ENCODE measurements at places on chromosomes 12 and 14.

DNA sequence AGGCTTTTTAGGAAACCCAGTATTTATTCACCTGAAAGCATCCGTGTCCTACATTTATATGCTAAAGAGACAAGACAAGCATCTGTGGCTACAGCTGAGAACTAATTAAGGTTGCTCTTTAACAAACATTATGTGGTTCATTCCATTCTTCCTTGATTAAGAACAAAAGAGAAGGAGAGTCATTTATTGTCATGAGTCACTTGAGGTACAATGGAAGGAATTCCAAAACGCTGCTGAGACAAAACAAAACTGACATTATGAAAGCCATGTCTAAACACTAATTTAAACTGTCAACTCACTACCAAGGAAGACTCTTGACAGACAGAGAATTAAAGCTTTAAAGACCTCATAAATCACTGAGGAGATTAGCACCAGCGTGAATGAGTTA, 214.4 kb downstream of the BMP4 start:
- DNase-seq = no peak

GRCh38 chr12:120119271-120119973, 2.9 kb upstream of the RAB35 start:
- DNase-seq = no peak

- no peak for DNase-seq
Observed at GRCh38 chr12:92146497-92147224, 1.0 kb upstream of the BTG1 start.

DNA sequence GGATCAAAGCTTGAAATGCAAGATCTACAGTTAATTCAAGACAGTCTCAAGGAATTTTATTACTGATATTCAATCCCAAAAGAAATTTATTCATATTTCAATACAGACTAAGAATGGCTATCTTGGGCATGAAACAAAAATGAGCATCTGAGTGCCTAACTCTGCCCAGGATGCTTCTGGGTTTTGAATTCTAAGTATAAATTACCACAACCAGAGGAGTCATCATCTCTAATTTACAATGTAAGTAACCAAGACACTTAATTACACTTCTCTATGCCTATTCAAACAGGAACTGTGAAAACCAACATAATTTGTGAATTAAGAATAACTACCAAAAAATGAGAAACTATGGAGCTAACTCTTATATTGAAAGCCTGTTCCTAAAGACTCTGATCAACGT, 14.1 kb downstream of the OSBPL8 start:
- no peak for DNase-seq

DNA sequence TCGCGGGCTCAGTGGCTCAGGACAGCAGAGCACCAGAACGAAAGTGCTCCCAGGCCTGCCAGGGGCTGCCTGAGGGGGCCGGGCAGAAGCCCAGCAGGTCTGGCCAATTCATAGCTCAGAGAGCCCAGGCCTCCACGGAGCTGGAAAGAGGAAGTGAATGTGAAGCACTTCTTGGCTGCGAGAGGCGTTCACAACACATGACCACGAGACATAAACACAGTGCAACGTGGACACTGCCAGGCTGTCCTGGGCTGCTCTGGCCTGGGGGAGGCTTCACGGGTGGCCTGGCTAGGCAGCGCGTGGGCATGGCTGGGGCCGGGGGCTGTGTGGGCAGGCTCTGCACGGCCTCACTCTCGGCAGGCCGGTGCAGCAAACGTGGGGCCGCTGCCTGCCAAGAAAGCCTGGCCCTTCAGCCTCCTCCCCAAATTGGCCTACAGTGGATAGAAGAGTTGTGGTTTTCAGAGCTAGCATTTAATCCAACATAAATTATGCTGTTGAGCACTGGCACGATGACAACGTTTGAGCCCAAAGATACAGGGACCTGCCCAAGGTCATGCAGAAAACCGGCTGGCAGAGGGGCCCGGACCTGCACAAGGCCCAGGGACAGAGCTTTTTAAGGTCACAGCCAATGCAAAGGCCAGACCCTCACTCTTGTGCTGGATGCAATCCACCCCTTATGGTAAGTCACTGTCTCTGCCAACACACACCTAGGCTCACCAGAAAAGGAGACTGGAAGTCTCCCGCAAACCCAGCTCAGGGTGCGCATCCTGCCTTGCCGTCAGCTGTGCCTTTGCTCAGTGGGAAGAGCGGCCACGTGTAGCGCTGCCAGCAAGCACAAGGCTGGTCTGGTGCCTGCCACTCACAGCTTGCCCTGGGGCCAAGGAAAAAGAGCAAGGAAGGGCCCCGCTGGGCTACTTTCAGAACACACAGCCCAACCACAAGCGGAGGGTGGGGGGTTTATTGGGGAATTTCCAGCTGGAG, 8.6 kb downstream of the SLC25A29 start:
- DNase-seq = no peak

DNA sequence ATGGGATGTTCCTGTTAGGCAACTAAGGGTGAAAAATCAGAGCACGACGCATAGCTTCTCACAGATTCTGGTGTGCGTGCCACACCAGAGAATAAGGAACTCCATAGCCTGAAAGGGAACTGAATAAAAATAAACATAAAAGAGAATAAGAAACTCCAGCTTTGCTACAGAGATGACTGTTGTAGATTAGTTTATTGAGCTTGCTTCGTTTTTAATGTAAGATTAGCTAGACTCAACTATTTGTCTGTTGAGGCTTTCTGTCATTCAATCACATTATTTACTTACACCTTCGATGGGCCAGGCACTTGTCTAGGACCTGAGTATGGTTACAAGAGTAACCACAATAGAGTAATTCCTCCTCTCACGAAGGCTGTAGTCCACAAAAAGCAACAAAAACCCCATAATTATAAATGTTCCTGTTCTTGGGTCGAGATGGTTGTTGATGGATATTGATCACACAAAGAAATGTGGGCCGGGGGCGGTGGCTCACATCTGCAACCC, 807 bp upstream of the ZCCHC8 start:
- no peak for DNase-seq

- DNase-seq = no peak
Observed at GRCh38 chr14:92486881-92487280, 26.7 kb upstream of the RIN3 start.

- DNase-seq = no peak
Observed at GRCh38 chr12:64665514-64665913, 55.2 kb downstream of the RASSF3 start.

DNA sequence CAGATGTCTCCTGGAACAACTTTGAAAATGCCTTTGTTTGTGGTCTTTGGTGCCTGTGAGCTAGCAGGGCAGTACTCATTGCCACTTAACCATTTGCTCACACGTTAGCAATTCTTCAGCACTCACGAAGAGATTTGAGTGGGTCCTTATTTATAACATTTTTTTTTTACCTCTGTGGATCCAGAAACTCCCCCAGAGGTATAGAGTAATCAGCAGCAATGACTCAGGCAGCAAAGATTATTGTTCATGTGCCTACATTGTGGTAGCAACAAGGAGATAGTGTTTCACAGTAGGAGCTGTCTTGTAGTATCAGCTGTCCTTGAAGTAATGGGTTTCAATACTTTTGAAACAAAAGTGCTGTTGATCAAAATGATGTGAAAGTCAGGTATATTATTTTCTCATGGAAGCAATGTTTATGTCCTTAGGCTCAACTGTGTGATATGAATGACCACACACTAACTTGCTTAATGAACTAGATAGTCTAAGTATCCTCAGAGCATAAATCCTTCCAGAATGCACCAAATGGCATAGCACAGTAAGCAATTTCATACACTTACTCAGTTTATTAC, 304.1 kb downstream of the EGLN3 start:
- no peak for DNase-seq

GRCh38 chr12:3137268-3137781, 60.1 kb downstream of the TSPAN9 start:
- no peak for DNase-seq

DNA sequence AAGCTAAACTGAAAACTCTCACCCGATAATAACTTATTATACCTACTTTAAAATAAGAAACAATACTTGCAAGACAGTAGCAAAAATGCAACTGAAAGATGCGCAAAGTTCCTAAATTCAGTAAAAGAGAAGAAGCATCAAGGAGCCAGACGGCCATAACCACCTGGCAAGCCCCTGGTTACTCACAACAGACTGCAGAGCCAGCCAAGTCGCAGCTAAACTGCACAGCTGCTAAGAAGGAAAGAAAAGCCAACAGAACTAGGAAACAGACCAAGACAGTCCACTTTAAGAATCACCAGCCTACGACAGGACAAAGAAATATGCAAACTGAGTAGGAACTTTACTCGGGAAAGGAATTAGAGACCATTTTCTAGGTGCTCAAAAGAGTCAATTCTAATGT, 127.9 kb downstream of the TMTC1 start:
- DNase-seq = no peak

- no peak for DNase-seq
Observed at GRCh38 chr14:51609251-51609954, 42.3 kb upstream of the FRMD6 start.

DNA sequence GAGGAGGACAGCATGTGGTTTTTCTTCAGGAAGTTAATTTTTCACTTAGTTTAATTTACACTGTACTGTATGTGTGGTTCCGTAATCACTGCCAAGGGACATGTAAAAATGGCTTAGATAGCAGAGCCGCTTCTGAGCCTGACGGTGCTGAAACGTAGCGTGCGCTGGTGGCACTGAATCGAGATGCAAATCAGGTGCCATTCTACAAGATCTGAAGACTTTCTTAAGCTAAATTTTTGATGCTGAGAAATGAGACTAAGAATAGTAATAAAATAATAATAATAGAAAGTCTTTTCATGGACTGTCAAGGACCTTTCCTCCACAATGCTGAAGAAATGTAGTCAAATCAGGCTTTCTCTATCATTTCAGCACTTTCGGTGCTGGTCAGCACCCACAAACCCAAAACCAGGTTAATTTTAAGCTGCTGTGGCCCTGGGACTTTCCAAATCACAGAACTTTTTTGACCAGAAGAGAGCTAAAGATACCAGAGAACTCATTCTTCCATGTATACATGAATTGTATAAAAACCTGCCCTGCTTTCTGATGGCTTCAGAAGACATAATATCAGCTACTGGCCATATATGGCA, 183.3 kb upstream of the LMO3 start:
- no peak for DNase-seq

DNA sequence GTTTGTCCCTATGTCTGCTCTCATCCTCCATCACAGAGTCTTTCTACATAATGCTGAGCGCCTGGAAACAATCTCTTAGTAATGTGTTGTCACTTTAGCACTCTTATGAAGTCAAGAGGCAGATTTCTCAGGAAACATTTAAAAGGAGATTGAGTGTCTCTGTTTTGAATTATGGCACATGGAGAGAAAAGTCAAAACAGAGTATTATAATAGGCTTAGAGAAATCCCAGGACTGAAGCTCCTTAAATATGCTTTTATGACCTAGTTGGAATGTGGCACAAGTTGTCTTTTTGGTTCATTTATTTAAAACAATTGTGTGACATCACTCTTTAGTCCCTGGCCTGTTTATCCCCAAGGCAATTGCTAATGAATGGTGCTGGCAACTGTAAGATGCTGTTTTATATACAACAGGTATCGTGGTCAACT, 117.8 kb upstream of the HIF1A start:
- no peak for DNase-seq

DNA sequence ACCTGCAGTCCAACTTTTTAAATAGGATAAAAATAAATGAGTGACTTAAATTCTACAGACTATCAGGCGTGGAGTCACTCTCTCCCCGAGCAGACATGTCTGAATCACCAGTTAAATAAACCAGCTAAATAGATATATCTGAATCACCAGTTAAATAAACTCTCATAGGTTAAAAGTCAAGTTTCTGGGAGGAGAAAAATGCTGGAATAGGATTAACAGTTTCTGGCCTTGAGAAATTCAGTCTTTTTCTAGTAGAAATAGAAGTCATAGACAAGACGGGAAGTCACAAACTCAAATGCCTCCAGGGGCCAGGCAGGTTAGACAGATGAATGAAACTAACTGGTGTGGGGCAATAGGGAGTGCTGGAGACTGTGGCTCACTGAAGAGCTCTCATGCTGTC, 258.6 kb upstream of the TMEM132C start:
- DNase-seq = no peak

GRCh38 chr12:12441843-12442461, 85.1 kb downstream of the BORCS5 start:
- no peak for DNase-seq

GRCh38 chr12:98821866-98822265, 176.8 kb downstream of the APAF1 start:
- DNase-seq = no peak

DNA sequence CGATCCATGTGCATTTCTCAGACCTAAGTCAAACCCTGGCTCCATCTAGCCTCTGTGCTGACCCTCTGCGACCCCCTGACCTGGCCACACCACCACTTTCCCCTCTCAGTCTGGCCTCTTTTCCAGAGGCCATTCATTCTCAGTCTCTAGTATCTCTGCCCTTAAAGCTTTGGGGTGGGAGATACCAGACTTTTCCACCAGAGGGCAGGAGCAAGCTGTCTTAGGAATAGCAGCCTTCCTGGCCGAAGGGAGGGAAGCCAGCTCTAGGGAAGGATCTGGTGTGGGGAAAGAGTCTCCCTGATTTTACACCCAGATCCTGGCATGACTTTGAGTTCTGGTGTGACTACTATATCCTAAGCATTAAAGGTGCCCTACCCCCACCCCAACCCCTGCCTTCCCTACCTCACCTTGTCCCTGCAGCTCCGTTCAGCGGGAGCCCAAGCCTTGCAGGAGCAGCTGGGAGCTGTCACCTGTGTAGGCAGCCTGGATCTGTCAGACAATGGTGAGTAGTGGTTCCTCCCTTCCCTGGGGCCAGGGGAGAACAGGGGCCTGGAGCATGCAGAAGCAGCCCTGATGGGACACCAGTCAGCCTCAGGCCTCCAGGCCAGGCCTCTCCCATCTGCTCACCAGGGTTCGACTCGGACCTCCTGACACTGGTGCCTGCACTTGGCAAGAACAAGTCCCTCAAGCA, 6.6 kb downstream of the CARMIL3 start:
- DNase-seq = no peak

DNA sequence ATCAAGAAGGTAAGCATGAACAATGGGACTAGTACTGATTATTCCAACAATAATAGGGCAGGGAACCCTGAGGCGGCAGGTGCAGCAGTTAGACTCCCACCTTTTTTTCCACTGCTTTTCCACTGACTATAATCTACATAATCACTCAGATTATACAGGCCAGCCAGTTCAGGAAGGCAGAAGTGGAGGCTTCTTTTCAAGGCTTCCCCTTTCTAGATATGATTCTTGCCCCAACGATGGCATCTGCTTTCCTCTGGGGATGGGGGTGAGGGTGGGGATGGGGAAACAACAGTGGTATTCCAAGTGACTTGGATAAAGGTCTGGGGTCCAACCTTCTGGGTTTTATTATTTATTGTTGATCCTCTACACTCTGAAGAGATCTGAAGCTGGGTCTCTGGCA, 331 bp downstream of the NCKAP1L start:
- no peak for DNase-seq

- DNase-seq = no peak
Observed at GRCh38 chr12:107415834-107416233, 269.8 kb upstream of the PWP1 start.

- DNase-seq = no peak
Observed at GRCh38 chr14:89206389-89207031, 210.5 kb downstream of the FOXN3 start.

DNA sequence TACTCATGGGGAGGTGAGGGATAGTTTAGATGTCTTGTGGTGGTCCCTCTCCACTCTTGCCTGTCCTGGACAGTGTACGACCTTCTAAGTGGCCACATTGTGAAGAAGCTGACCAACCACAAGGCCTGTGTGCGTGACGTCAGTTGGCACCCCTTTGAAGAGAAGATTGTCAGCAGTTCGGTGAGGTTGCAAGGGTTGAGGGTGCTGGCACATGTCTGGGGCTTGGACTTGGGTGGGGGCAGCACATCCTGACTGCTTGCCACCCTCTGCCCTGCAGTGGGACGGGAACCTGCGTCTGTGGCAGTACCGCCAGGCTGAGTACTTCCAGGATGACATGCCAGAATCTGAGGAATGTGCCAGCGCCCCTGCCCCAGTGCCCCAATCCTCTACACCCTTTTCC, 7.6 kb upstream of the FITM1 start:
- DNase-seq = no peak
